ENCODE measurements at places on chromosomes 4 and X.

GRCh38 chr4:20490734-20491133, 209.5 kb upstream of the PACRGL start:
- no peak for DNase-seq

DNA sequence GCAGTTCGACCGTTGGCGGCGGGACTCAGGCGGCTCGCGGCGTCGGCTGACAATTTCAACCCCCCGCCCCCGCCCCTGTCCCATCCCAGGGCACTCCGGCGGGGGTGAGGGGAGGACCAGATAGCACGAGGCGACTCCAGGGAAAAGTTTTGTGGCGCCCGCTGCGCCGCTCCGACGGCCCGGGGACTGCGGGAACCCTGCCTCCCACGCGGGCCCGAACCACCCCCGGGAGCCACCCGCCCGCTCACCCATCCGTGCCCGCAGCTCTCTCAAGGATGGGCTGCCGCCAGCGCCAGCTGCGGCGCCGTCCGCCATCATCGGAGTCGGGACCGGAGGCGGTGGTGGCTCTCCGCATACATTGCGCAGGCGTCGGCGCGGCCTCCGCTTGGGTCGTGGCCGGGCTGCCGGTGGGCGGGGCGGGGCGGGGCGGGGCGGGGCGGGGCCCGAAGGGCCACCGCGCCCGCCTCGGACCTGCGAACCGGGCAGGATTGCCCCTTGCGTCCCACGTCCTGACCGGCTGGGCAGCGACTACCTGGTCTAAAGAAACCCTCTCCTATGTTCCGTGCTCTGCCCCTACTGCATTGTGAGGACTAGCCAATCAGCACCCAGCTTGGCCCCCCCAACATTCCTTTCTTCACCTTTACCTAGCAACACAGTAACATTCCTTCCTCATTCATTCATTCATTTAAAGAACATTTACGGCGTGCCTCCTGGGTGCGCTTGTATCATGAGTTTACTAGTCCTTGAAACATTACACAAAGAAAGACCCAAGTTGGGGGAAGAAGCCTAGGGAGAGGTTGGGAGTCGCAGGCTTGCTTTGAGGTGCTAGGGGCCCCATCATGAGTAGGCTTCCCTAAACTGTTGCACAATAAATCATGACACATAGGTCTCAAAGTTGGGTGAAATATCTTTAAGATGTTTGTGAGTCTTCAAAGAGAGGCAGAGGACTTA, at the start of gene MAP7D3:
Gene MAP7D3, minus strand, starts transcription at position 360 of the 951 bp plus-strand sequence. Its CDS starts 42 bp downstream, at position 318.
- DNase-seq: peak; percentile 62

- DNase-seq: no peak
Measured at GRCh38 chrX:9535101-9535500, 70.2 kb downstream of the TBL1X start.

DNA sequence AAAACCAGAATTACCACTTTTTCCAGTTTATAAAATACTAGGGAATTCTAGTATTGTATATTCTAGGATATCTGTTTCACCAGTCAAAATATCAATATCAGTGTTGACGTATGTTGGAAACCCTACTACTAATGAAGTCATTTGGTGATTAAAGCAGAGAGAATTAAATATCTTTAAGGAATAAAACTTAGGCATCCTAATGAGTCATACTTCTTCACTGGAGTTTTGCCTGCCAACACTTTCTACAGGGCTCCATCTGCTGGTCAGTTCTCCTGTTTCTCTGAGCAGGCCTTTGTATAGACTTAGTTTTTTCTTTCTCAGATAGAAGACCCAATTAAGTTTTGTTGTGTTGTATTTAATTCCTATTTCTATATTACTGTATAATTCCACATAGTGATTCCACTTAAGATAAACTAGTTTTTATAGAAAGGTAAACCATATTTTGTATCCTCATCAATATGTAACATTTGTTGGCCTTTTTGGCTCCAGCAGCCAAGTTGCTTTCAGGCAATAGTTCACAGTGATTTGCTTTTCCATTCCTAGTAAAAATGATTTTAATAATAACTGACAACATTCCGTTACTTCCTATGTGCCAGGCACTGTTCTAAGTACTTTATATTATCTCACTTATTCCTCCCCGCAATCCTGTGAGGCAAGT, 3.5 kb downstream of the AP1AR start:
- peak; percentile 59 for DNase-seq

GRCh38 chr4:147480891-147481576, at the start of gene EDNRA:
EDNRA (plus strand) TSS chr4:147481097; CDS start chr4:147485682, 4,585 bp downstream.
- no peak for DNase-seq

DNA sequence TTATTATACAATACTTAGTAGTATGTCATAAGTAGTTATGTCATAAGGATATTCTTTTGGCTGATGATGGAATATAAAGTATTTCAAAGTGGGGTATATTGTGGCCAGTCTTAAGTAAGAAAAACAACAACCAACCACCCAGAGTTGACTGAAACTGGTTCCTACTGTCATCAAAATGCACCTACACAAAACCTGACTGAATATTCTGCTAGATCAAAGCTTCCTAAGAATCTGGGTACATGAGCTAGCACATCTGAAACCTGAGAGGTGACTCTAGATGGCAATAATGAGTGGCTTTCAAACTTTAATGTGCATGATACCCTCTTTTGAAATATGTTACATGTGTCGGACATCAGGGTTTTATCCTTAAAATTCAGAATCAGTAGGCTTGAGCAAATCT, 60.4 kb downstream of the REELD1 start:
- no peak for DNase-seq

- DNase-seq: peak; percentile 82
Measured at GRCh38 chrX:65034668-65035445, 58.6 kb upstream of the ZC4H2 start.

DNA sequence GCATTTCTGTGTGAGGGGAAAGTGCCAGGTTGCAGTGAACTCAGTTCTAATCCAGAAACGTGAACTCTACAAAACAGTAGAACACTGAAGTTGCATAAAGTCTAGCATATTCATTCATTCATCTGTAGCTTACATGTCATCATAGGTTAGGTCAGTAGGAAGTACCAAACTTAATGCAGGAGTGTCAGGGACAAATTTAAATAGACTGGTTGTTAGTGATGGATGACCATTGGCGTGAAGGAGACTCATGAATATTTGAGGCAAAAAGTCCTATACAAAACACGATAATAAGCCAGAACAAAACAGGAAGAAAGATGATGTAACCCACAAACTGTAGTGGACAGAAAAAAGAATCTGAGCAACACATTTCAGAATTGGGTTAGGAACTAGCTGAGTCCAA, 592.8 kb upstream of the PCDH10 start:
- no peak for DNase-seq

DNA sequence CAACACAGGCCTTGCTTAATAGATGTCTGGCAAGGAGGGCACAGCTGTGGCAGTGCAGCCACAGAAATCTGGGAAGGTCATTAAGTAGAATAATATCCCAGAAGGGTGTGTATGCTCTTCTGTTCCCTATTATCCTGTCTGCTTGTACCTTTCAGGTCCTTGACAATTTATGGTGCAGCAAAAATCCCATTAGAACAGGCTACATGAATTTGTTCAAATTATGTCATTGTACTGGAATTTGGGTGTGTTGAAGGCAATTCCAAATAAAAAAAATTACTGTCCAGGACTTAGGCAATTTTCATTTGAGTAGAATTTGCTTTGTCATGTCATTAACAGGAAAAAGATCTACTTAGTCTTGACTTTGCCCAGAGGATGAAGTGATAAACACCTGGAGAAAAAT, 192.1 kb downstream of the IDS start:
- DNase-seq: no peak

GRCh38 chr4:55255179-55255578, 90.9 kb upstream of the SRD5A3 start:
- no peak for DNase-seq

DNA sequence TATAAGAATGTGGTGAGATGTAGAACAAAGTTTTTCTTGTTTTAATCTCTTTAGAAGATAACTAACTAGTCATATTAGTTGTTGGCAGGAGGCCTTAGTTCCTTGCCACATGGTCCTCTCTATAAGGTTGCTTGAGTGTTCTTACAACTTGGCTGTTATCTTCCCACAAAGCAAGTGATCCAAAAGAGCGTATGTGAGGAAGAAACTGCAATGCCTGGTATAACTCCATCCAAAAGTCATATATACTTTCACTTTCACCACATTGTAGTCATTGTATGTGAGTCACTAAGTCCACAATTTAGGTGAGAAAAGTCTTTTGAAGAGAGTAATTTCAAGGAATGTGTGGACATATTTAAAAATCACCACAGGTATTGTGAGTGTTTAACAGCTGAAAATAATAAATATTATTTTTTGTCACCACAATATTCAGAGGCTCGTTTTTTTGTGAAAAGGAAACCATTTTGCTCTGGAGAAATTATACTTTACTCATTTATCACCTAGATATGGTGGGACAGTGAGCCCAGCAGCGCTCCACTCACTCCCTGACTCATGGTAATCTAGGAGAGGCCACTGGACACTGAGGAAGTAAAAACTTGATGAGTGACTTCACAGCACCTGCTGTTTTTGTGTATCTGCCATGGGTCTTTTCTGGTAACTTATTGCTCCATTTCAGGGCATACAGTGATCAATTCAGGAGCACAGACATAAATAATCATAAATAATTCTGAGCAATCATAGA, 369.4 kb upstream of the NDST3 start:
- DNase-seq: no peak

DNA sequence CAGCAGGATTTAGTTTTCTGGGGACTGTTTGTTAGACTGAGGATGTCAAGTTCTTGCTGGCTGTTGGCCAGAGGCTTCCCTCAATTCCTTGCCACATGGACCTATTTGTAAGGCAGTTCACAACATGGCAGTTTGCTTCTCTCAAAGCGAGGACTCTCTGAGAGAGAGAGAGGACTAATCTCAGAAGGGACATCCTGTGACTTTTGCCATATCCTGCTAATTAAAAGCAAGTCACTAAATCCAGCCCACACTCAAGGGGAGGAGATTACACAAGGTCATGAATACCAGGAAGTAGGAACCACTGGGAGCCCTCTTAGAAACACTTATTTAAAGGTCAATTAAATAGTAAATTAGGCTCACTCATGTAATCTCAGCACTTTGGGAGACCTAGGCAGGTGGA, 38.2 kb downstream of the PPP1R2C start:
- no peak for DNase-seq

- DNase-seq: no peak
Measured at GRCh38 chr4:8701126-8702019, 108.8 kb downstream of the CPZ start.

DNA sequence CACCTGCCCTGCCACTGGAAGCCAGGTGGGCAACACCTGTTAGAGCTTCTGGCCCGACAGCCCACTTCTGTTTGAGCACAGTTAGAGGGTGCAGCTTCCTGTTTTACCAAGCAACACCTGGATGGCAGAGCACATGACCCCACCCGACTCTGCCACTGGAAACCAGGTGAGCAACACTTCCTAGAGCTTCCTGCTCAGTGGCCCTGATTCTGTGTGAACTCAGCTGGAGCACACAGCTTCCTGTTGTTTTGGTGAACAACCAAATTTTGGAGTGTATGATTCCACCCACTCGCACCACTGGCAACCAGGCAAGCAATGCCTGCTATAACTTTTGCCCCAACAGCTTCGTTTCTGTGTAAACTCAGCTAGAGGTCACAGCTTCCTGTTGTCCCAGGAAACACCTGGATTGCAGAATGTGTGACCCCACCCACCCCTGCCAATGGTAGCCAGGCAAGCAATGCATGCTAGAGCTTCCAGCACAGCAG, 163.8 kb upstream of the KLF8 start:
- no peak for DNase-seq

DNA sequence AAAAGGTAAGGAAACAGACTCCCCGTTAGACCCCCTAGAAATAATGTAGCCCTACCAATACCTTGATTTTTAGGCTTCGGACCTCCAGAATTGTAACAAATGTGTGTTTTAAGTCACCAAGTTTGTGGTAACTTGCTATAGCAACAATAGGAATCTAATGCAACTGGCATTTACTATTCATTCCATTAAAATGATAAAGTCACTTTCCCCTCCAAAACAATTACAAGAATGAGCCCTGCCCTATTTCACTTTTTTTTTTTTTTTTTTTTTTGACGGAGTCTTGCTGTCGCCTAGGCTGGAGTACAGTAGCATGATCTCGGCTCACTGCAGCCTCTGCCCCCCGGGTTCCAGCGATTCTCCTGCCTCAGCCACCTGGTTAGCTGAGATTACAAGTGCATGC, 3.5 kb upstream of the DDX60L start:
- no peak for DNase-seq

- DNase-seq: no peak
Measured at GRCh38 chr4:66750273-66750672, 795.0 kb downstream of the CENPC start.

- no peak for DNase-seq
Measured at GRCh38 chr4:52925531-52925968, 63.4 kb downstream of the RASL11B start.

DNA sequence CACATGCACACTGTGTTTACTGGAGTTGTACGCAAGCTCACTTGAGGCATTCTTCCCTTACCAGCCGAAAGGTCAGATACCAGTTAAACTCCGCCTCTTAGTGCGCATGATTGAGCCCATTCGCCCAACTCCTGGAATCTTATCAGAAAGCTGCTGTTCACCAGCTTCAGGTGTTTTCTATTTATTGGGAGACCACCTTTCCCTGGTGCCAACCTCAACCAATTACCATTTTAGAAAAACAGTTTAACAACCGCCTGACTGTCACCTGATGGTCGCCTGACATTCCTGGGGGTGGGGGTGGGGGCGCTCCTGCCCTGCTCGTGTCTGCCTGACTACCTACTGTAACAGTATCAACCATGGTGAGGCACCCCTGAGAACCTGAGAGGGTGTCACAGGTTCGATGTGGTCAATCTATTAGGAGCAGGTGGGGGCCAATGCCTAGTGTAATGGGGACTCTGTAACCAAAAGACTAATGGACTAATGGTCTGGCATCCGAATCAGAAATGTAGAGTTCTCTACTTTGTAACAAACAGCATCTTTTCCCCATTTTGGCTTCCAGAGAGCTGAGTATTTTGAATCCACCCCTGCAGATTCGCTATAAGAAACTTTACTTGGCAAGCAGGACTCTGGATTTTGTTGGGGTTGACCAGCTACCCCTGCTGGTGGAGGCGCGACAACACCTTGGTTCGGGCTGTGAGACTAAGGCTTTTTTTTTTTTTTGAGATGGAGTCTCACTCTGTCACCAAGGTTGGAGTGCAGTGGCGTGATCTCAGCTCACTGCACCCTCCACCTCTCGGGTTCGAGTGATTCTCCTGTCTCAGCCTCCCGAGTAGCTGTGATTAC, 58.2 kb upstream of the ZNF157 start:
- DNase-seq: peak; percentile 36

GRCh38 chr4:101527188-101527587, 179.9 kb upstream of the PPP3CA start:
- DNase-seq: peak; percentile 58

- DNase-seq: peak; percentile 33
Measured at GRCh38 chr4:81648576-81649275, 177.0 kb upstream of the RASGEF1B start.

- no peak for DNase-seq
Measured at GRCh38 chrX:76893930-76894329, 466.4 kb downstream of the MAGEE1 start.

DNA sequence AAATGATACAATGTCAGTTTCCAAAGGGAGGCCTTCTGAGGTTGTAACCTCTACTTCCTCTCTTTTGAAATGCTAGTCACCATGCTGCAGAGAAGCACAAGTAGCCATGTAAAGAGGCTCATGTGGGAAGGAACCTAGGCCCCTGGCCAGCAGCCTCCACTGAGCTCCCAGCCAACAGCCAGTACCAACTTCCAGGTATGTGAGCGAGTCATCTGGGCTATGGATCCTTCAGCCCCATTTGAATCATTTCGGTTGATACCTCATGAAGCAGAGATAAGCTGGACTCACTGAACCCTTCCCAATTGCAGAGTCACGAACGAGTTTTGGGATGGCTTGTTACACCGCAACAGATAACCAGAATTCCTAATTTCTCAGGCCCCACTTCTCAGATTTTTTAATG, 187.0 kb upstream of the LDB2 start:
- no peak for DNase-seq

GRCh38 chr4:152289941-152290340, 246.0 kb downstream of the FBXW7 start:
- no peak for DNase-seq

Data from CD4-positive, alpha-beta T cell treated with Interleukin-6 at 100 ng/mL for 8 hours (primary cell).